ENCODE measurements at places on chromosomes 3 and 15.

- DNase-seq = no peak
These were observed 127.1 kb downstream of the PTPRG start for GRCh38 chr3:61688307-61688984.

GRCh38 chr15:74159773-74160172 is 13.7 kb upstream of the ISLR start:
- no peak for DNase-seq

GRCh38 chr3:50268703-50269451 is at the start of gene SEMA3B:
Gene SEMA3B, plus strand, starts transcription at chr3:50269147. Its CDS starts 94 bp downstream, at chr3:50269241.
- no peak for DNase-seq

DNA sequence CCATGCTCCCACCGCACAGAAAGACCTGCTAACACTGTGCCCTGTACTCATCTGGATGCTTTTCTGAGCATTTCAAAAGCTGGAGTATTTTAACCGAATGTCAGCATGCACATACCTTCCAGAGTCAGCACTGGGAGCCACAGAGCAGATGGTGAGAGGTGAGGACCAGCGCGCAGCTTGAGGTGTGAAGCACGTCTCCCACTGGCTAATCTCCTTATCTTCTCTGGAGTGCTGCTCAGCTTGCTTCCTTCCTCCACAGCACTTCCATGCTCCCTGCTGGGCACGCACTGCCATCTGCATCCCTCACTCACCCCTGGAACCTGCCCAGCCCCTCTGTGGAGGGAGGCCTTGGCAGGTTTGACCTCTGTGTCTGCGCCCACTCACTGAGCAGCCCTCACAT is at the start of gene GNB5:
Gene GNB5, minus strand, starts transcription at position 186 of the 400 bp plus-strand sequence. CDS start 6,716 bp downstream, outside the sequence.
- no peak for DNase-seq

DNA sequence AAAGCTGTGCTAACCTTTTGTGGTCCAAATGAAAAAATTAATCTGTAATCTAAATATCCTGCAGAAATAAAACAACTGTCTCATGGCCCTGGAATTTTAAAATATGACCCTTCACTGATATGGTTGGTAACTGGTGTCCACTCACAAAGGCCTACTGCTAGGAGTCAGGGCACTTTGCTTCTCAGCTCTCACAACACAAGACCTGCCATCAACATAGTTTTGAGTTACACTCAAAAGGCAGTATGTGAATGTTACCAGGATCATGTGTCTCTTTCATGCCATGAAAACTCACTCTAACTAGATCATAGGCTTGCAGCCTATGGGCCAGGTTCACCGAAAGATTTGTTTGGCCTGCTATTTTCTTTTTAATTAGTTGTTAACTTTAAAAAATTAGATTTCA is 10.0 kb upstream of the MLF1 start:
- DNase-seq = no peak
